ENCODE measurements at places on chromosomes 13 and 19. TPM values are rescaled to one million over a fixed set of nuclear protein-coding genes. Genes with fewer than 3 reads are reported as not detected.

DNA sequence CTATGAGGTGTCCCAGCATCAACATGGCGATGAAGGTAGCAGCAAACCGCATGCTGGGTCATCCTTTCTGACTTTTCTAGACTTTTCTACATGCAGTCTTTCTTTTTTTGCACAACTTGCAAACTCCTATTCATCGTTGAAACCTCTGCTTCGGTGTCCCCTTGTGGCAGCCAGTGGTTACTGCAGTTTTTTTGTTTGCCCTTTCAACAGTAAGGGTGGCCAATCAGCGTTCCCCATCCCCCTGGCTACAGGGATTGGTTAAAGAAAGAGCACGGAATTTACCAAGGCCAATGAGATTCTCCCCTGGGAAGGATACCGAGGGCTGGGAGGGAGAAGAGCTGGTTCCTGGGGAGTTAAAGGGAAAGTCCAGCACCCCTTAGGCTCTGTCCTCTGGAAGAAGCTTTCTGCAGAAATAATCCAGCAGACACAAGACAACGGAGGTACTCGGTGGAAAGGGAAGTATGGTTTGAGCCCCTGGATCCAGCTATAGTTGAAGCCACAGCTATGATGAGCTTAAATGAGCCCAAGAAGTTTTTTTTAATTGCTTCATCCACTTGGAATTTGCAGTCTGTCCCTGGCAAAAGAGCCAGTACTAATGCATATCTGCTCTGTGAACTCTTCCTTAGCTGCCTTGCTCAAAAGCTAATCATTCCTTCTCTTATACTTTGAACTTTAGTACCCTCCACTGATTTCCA is 5.6 kb upstream of the LSM4 start:
- H3K4me1 ChIP-seq: no peaks in the 10 kb centered on the region
- H3K27me3 ChIP-seq: no peaks in the 10 kb centered on the region

DNA sequence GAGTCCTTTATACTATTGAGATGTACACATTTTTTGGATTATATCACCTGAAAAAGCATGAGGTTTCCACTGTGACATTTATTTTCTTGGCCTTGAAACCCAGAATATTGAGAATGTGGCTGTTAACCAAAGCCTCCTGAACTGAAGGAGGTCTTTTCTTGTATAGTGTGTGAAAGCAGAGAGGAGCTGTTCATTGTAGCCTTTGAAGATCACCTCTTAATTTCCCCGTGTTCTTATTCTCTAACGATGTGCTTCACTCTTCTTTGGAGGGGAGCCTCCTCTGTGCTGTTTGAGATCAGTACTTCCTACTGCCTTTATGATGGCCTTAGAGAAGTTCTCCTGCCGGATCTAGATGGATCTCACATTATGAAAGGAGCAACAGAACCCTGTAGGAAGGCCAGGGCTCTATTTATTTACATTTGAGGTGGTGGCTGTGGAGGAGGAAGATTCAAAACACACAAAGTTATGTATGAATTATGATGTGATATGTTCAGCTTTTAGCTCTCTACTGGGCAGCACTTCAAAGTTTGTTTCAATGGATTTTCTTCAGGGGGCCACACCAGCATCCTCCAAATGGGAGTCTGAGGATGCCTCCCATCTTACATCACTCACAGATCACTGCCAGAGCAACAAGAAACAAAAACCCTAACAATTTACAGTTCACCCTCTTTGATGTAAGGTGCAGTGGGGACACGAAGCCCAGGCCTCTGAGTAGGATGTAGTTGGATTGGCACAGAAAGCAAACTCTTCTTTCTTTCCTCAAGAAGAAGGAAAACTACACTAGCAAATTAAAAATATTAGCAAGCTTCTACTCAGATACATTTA is 322.3 kb downstream of the DLEU7 start:
- DNase-seq: no peak
- no peaks in the 10 kb centered on the region for H3K36me3 ChIP-seq
- H3K4me3 ChIP-seq: no peak overlapping the region
- no peaks in the 10 kb centered on the region for H3K27me3 ChIP-seq
- H3K4me1 ChIP-seq: no peaks in the 10 kb centered on the region
- peak overlapping the region; percentile 28 for H3K27ac ChIP-seq

Gene SOX1
- not detected for total RNA-seq

Gene RASL11A
- 30.6 TPM for total RNA-seq

- H3K4me3 ChIP-seq: no peak overlapping the region
- no peak for DNase-seq
- no peak overlapping the region for H3K27ac ChIP-seq
- no peaks in the 10 kb centered on the region for H3K4me1 ChIP-seq
- H3K36me3 ChIP-seq: no peaks in the 10 kb centered on the region
- no peaks in the 10 kb centered on the region for H3K27me3 ChIP-seq
Observed at GRCh38 chr19:1396768-1397679, 4.3 kb downstream of the GAMT start.

- DNase-seq: no peak
- H3K4me1 ChIP-seq: peaks cover 6% of the 10 kb centered on the region
- H3K4me3 ChIP-seq: no peak overlapping the region
Observed at GRCh38 chr19:44722131-44723121, 23.5 kb downstream of the CEACAM16 start.

GRCh38 chr19:10151521-10151920 is 31.8 kb upstream of the EIF3G start:
- H3K4me3 ChIP-seq: no peak overlapping the region
- H3K4me1 ChIP-seq: no peaks in the 10 kb centered on the region
- H3K27ac ChIP-seq: no peak overlapping the region
- DNase-seq: no peak
- no peaks in the 10 kb centered on the region for H3K36me3 ChIP-seq

Gene RNF17
- 0.49 TPM for total RNA-seq

DNA sequence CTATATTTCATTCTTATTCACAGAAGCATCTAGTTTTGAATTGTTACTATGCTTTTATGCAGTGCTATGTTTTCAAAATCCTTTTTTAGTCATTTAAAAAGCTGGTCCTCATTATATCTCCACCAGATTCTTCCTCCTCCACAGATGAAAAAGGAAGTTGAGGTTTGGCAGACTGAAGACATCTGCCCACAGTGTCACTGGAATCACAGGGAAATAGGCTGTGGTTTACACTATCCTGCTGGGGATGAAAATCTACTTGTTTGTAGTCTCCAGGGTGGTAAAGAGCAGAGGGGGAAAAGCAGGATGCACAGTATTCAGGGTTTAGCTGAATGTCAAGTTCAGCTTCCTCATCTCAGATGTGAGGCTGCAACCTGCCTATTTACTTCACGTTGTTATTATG is 351.2 kb downstream of the DNAJC15 start:
- peak overlapping the region; percentile 52 for H3K27ac ChIP-seq
- no peak overlapping the region for H3K4me3 ChIP-seq
- H3K27me3 ChIP-seq: no peaks in the 10 kb centered on the region
- H3K36me3 ChIP-seq: no peaks in the 10 kb centered on the region

Gene NAPSA
- not detected for total RNA-seq

DNA sequence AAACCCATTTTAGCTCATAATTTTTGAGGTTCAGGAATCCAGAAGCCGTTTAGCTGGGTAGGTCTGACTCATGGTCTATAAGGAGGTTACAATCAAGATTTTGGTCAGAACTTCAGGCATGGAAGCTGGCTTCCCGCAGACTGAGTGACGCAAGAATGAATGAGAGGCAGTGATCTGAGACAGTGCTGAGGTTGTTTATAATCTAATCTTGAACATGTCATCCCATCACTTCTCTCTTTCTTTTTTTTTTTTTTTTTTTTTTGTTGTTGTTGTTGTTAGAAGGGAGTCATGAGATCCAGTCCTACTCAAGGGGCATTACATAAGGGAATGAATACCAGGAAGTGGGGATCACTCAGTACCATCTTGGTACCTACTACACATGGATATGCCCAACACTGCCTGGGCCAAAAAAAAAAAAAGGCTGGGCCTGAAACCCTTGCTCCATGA is 217.4 kb downstream of the DLEU7 start:
- DNase-seq: no peak
- no peak overlapping the region for H3K27ac ChIP-seq
- H3K36me3 ChIP-seq: no peaks in the 10 kb centered on the region
- H3K27me3 ChIP-seq: no peaks in the 10 kb centered on the region
- no peaks in the 10 kb centered on the region for H3K4me1 ChIP-seq
- no peak overlapping the region for H3K4me3 ChIP-seq
